Hindlimb muscle (tissue), 1 donor: ENCODE measurements at places on chromosomes 4 and X.
A peak's percentile ranks its signal among the peaks of the same experiment; 100 is the strongest.

DNA sequence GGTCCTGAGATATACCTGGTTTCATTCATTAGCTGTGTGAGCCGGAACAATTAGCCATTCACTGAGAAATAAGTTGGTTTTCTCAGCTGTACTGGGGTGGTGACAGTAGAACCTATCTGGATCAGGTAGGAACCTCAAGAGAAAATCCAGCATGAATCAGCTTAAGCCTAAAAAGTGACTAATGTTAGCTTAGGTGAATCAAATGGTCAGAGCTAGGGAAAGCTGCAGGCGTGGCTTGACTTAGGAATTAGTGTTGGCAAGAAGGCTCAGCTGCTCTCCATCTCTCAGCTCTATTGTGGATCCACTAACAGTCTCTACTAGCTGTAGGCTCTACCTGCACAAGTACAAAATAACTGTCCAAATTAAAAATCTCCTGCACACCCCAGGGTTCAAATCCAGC is 1025.5 kb downstream of the RAB28 start:
- no peak for DNase-seq

DNA sequence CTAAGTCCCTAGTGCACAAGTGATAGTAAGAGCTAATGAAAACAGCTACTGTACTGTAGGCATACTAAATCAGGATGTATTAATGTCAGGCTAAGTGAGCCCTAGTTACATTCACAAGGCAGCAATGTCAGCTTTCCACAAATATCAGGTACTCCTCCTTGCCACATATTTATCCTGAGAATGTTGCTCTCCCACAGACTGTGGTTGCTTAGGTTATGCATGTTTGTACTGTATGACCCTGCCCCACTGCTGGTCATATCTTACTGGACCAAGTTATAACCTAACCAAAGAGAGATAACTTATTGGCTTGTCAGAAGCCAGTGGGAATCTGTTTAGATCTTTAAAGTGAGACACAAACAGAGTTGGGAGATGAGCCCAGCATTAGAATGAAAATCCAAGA is 241.0 kb downstream of the SLC39A8 start:
- no peak for DNase-seq

GRCh38 chr4:176261481-176261880 is 7.5 kb downstream of the ASB5 start:
- no peak for DNase-seq

- DNase-seq: peak; percentile 55
Measured at GRCh38 chr4:113445286-113445685, 316.3 kb downstream of the CAMK2D start.

GRCh38 chr4:143156853-143157252 is 27.9 kb upstream of the USP38 start:
- DNase-seq: no peak

- DNase-seq: peak; percentile 17
Measured at GRCh38 chrX:12770440-12770839, 20.8 kb upstream of the PRPS2 start.

- no peak for DNase-seq
Measured at GRCh38 chr4:46993075-46994006, at the start of gene GABRA4. TSS of gene GABRA4 (minus strand) at chr4:46993581. CDS start at chr4:46993424, 157 bp downstream.

- no peak for DNase-seq
Measured at GRCh38 chr4:128450326-128451120, 162.9 kb upstream of the PGRMC2 start.

GRCh38 chr4:15410750-15411149 is 17.1 kb upstream of the C1QTNF7 start:
- DNase-seq: no peak

DNA sequence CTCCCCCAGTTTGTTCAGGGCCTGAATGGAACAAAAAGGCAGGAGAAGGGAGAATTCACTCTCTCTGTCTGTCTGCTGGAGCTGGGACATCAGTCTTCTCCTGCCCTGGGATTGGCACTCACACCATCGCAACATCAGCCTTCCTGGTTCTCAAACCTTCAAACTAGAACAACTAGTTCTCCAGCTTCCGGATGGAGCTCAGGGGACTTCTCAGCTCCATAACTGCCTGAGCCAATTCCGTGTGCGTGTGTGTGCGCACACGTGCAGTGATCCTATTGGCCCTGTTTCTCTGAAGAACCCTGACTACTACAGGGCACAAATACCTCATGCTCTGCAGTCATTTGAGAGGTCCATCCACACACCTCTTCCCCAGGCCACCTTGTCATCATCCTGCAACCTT is 18.7 kb upstream of the MAN2B2 start:
- no peak for DNase-seq

DNA sequence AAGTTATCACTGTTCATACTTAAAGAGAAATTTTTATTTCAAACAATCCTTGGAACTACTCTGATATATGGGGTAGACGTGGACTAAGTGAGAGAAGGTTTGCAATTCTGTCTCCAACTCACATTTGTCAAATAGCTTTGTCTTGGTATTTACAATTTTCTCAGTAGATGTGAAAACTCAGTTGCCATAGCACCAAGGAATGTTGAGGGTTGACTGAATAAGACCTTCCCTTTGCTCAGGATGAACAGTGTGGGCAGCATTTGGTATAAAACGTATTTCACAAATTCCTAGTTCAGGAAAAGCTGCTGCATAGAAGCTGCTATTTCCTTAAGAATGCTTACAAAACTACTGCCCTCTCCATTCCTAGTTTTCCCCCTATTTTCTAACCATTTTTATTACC is 399.5 kb downstream of the NKX6-1 start:
- DNase-seq: no peak

- DNase-seq: no peak
Measured at GRCh38 chr4:11287055-11287454, 141.6 kb downstream of the HS3ST1 start.

DNA sequence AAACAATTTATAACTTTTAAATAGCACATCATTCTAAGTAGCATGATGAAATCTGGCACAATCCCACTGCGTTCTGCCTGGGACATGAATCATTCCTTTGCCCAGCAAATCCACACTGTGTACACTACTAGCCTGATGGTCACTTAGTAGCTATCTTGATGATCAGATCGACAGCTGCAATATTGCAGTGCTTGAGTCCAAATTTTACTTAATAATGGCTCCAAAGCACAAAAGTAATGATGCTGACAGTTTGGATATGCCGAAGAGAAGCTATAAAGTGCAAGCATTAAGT is 86.6 kb upstream of the NPNT start:
- DNase-seq: no peak

GRCh38 chr4:153518637-153519389 is 52.7 kb downstream of the TMEM131L start:
- DNase-seq: no peak

GRCh38 chr4:1323280-1323634 is 23.8 kb upstream of the UVSSA start:
- DNase-seq: no peak

DNA sequence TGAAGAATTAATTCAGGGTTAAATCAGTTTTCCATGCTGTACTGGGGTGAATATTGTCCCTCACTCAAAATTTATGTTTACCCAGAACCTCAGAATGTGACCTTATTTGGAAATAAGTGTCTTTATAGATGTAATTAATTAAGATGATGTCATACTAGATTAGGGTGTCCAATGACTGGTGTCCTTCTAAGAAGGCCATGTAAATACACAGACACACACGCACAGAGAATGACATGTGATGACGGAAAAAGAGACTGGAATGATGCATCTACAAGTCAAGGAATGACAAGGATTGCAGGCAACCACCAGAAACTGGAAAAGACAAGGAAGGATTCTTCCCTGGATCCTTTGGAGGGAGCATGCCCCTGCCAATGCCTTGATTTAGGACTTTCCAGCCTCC is 84.6 kb upstream of the GPR34 start:
- DNase-seq: no peak

DNA sequence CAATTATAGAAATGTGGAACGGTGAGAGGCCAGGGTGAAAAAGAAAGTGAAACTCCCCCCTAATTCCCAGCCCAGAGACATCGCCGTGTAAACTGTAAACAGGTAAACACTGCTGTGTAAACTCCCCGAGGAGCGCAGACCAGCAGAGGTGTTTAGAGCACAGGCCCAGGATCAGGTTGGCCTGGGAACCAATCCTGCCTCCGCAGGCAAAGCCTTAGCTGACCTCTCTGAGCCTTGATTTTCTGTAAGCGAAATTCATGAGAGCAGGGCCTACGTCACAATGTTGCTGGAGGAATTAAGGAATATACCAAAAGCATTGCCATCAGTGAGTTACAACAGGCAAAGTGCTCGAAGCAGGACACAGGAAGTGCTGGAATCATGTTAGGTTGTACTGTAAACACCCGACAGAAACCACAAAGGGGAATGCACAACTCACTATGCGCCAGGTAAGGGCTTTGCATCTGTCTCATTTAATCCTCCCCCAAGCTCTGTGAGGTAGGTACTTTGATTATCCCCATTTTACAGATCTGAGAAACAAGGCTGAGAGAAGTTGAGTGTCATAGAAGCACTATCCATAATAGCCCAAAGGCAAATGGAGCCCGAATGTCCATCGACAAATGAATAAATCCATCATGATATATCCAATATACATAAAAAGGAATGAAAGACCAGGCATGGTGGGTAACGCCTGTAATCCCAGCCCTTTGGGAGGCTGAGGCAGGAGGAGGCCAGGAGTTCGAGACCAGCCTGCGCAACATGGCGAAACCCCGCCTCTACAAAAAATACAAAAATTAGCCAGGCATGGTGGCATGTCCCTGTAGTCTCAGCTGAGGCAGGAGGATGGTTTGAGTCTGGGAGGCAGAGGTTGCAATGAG is 30.7 kb upstream of the KIAA0232 start:
- no peak for DNase-seq

GRCh38 chr4:51906167-51906958 is 63.4 kb downstream of the DCUN1D4 start:
- no peak for DNase-seq

GRCh38 chr4:60743654-60744053 is 456.5 kb upstream of the ADGRL3 start:
- no peak for DNase-seq

DNA sequence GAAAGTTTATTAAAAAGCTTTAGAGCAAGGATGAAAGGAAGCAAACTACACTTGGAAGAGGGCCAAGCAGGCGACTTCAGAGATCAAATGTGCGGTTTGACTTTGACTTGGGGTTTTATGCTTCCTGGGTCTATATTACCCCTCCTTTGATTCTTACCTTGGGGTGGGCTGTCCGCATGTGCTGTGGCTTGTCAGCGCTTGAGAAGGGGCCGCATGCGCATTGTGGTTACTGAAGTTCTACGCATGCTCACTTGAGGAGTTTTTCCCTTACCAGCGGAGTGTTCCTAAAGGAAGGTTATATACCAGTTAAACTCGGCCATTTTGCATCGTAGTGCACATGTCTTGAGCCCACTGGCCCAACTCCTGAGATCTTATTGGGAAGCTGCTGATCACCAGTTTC is 9.9 kb downstream of the ZNF157 start:
- no peak for DNase-seq

DNA sequence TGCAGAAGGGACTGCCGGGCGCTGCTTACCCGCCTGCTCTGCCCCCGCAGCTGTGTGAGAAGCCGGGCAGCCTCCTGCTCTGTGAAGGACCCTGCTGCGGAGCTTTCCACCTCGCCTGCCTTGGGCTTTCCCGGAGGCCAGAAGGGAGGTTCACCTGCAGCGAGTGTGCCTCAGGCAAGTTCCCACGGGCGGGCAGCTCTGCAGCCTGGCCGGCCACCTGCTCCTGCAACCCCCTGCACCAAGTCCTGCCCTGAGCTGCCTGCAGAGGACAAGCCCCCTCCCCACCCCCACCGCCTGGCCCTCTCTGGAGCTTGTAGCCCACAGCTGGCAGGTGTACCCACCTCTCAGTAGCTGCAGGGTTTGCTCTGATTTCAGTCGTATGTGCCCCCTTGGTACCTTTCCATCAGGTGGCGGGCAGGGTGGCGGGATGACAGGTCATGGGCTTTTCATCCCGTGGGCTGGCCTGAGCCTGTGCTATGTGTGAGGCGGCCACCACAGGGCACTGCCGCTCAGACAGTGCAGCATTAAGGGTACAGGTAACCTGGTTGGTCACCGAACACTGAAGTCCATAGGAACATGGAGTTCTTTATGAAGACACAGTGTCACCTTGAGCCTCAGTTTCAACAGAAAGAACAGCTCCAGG is 56.6 kb downstream of the NELFA start:
- DNase-seq: no peak

DNA sequence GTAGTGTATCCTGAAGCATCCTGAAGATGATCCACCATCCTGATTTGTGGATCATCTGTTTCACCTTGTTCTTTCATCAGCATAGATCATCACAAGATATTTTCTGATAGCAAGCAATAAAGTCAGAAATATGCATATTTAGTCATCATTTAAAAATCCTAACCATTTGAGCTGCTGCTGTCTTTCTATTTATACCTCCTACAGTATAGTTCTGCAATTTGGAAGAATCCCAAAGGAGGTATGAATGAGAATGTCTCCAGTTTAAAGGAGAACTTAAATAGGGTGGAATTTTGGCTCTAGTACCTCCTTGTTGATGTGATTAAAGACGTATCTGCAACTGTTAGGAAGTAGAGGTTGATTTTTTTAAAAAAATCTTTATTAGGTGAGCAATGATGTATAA is 7.6 kb downstream of the SLC25A14 start:
- no peak for DNase-seq

DNA sequence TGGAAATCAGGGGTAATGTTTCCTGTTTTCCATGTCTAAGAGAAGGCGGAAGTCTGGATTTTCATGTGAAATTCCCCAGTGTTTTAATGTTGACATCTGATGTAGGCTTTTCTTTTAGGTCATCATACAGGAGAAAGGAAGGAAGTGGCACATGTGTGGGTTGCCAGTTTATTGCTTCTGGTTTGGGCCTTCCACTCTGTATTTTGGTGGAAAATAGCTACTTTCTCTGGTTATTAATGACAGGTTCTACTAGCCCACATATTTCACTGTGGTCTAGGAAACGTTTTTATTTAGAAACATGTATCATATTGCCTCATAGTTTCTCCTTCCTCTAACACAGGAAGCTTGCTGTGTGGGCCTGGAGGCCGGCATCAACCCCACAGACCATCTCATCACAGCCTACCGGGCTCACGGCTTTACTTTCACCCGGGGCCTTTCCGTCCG is 7.2 kb downstream of the PDHA1 start:
- DNase-seq: no peak

- DNase-seq: no peak
Measured at GRCh38 chr4:136651278-136651667, 881.0 kb downstream of the PCDH18 start.

GRCh38 chrX:48580662-48581061 is 6.4 kb downstream of the RBM3 start:
- no peak for DNase-seq
